Activated CD4-positive, alpha-beta T cell treated with anti-CD3 and anti-CD28 coated beads, Interleukin-2, amount 50 U/mL, for 48 hours (primary cell): ENCODE measurements at places on chromosomes 12 and 14.

DNA sequence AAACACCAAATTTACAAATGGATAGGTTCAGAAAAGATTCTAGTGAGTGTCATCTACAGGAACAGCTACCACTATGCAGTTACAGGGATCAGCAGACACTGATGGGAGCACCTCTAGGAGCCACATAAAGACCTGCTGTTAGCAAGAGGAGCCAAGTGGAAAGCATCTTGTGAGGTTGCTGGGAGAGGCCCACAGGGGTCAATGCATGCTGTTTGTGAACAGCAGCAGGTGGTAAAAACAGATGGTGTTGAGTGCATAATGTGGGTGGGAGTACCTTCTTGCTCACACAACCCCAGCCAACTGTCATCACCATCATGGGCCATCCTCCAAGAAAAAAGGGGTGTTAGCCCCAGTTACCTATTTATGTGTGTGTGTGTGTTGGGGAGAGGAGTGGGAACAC is 215.2 kb upstream of the SSTR1 start:
- no peak for DNase-seq

- no peak for DNase-seq
These were observed 40.3 kb downstream of the SUSD6 start for GRCh38 chr14:69651664-69652063.

DNA sequence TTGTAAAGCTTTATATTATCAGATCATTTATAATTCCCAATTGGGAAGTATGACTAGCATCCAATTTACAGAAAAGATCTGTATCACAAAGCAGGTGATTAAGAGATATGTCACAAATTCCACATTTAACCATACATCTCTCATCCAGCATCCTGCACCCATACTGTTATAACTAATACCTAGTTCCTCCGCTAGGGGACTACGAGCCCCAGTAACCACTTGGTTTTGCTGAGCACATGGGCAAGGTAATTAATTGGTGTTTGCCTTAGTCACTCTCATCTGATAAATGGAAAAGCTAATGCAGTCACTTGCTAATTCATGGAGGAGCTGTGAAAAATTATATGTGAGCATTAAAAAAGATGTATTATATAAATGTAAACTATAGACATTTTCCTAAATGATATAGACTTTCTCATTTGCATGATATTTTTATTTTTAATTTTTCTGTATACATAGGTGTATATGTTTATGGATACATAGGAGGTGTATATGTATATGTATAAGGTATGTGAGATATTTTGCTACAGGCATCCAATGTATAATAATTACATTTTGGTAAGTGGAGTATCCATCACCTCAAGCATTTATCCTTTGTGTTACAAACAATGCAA is 1031.8 kb downstream of the GALC start:
- DNase-seq, result no peak

DNA sequence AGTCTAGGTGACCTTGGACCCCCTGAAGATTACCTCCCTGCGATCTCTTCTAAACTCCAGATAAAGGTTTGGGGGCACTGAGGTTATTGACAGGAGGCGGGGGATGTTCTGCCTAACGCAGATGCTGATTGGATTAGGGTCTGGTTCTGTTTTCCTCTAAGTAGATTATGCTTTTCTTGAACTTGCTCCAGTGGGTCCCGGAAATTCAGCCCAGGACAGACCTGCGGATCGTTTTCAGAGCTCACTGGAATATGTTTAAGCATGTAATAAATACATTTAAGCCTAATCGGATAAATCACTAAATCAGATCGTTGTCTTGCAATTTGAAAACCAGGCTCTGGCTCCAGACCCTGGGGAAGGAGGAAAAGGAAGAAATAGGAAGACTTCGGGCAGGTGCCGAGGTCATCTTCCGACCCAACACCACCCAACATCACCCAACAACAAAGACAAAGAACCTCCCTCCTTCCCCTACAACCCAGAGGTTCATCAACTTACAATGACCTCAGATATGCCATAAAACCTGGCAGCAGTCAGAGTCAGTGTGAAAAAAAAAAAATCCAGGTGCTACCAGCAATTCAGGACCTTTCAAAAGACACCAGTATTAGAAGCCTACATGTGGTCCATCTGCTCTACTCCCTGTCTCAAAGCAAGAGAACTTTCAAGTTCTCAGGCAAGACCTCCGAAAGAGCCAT is 148.4 kb downstream of the KSR2 start:
- no peak for DNase-seq

DNA sequence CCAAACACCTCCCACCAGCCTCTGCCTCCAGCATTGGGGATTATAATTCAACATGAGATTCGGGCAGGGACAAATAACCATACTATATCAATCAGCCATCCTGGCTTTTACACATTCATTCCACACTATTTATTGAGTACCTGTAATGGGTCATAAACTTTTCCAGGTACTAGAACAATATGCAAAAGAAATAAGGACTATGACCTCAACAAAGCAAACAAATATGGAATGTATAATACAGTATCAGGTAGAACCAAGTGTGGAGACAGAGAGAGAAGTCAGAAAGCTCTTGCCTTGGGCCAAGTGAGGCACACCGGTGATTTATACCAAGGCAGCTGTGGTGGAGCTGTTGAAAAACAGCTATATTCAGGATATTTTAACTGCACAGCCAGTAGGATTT is 116.3 kb downstream of the TSPAN8 start:
- no peak for DNase-seq

DNA sequence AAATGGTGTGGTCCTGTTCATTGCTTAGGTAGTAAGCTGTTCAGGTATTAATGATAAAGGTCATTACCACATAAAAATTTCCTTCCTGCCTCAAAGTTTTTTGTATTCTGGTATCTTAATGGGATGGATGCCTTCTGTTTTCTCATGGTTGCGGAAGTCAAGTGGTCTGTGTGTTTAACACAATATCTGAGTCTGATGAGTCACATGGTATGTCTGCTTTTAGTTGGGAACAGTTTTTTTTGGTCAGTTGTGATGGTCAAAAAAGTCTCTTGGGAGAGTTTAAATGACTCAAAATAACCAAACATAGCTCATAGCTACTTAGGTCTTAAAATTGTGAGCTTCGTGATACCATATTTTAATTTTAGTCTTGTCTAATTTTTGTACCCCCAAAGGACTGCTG is 40.7 kb downstream of the STK38L start:
- DNase-seq, result no peak

- DNase-seq, result no peak
These were observed 71.7 kb downstream of the IPO8 start for GRCh38 chr12:30624009-30624408.

DNA sequence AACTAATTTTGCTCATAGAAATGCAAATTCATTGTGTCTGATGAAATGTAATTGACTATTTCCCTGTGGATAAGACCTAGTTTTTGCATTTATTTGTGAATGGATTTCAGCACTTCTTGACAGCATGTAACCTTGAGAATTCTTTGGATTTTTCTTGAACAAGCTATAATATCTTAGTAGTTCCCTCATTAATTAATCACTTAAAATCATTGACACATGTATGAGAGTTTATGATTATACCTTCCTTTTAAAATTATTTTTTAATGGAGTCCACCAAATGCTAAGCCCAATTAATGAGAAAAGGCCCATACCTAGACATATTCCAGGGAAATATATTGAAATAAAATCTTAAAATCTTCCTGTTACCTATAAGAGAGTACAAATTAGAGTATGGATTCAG is 16.8 kb downstream of the GLIPR1L2 start:
- no peak for DNase-seq

DNA sequence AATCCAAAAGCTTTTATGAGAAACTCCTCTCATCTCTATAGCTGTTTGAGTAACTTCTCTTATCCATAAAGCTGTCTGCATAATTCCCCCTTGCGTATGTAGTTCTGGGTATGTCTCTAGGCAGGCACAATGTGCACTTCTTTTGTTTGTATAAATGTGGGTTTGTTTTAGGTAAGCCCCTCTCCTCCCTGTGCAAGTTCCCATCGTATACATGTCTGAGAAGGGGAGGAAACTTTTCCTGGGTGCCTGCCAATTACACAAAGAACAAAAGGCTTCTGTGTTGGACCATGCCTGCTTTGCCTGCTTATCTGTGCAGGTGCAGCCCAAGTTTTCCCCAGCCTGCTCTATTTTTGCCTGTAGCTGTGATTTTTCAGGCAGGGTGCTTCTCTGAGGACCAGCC is 96.7 kb downstream of the CCER1 start:
- no peak for DNase-seq

DNA sequence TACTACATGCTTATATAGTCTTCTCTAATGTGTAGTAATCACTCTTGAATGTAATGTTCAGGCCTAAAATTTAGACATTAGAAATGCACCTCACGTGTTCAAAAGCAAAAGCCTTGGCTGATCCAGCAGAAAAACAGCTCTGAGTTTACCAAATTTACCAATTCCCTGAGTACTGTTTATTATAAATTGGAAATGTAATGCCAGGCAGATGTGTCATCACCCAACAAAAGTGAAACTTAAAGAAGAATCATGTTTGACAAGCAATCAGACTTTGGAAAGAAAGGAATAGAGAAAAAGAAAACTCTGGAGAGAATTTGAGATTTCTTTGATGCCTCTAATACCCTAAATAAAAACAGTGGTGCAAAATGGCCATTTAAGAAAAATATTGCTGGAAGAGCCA is 26.5 kb upstream of the STRAP start:
- no peak for DNase-seq

DNA sequence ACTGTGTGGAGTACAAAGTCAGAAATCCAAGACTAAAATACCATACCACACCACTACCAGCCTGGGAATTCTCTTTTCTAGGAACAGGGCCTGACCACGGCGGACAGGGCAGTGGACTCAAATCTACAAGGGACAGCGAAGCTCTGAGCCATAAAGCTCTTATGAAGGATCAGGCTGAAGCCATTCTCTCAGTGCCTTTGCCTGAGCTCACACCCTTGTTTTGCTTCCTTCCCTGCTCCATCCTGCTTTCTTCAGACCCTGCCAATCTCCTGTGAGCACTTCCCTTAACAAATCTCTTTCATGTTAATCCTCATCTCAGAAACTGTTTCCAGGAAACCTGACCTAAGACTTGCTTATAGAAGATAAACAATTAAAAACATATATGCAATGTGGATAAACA is 398.5 kb downstream of the MDGA2 start:
- DNase-seq, result no peak
